ENCODE measurements at places on chromosomes 11 and 22.

DNA sequence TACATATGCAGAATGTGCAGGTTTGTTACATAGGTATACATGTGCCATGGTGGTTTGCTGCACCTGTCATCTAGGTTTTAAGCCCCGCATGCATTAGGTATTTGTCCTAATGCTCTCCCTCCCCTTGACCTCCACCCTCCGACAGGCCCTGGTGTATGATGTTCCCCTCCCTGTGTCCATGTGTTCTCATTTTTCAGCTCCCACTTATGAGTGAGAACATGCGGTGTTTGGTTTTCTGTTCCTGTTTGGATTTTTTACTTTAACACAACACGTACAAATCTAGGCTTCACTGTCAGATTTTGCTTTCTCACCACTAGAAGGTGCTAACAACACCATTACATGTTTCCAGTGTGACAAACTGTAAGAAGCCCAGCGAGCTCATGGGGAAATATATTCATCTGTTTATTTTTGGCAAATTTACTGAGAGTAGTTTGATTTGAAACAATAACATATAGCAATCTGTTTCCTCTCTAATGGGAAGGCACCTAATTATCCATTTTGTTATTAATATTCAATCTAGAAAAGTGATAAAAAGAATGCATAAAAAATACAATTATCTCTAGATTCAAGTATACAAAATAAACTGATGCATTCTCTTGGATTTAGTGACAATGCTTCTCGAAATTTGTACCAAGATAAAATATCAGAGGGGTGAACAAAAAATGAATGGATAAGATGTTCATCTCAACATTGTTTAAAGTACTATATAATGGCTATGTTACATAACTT lies 23.2 kb upstream of the BIRC3 start:
- no peak for DNase-seq

- DNase-seq = no peak
Measured at GRCh38 chr22:26740253-26740652, 82.9 kb downstream of the MIAT start.

DNA sequence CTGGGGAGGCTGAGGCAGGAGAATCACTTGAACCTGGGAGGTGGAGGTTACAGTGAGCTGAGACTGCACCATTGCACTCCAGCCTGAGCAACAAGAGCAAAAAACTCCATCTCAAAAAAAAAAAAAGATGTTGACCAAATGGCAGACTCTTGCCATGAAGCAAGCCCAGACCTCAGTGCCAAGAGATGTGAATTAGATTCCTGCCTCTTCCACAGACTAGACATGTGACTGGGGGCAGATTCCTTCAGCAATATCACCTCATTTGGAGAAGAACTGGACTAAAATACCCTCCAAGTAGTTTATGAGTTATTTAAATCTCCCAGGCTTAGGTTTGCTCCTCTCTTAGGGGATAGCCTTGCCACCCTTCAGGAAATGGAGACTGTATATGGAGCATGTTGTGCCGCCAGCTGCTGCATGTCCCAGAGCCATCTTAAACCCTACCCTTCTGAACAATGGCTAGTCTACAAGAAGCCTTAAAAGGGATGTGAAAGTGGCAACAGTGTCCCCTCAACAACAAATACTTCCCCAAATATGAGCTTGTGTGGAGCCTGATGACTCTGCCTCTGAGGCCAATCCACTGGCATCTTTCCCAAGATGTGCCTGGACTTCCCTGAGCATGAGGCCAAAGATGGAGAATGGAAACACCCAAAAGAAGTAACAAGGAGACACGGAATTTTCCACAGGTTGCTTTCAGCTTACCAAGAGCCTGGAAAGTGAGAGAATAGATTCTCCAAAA lies 763 bp upstream of the MS4A7 start:
- no peak for DNase-seq

DNA sequence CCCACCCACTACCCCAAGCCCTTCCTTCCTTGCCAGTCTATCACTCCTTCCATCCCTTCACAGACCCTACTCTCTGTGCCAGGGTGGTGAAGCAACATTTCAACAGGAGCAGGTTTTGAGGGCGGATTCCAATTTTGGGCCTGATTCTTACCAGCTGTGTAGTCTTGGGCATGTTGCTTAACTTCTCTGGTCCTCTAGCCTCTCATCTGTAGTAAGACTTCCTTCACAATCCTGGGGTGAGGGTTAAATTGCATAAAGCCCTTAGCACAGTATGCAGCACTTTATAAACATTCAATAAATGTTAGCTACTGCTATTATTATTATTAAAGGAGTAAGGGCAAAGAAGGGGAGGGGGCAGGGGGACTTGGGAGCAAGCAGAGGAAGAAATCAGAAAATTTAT lies 5.0 kb upstream of the RNF185 start:
- no peak for DNase-seq

- DNase-seq = no peak
Measured at GRCh38 chr11:128881221-128881620, 9.9 kb upstream of the KCNJ5 start.

GRCh38 chr22:38142606-38143005 lies 32.1 kb upstream of the BAIAP2L2 start:
- DNase-seq = no peak

DNA sequence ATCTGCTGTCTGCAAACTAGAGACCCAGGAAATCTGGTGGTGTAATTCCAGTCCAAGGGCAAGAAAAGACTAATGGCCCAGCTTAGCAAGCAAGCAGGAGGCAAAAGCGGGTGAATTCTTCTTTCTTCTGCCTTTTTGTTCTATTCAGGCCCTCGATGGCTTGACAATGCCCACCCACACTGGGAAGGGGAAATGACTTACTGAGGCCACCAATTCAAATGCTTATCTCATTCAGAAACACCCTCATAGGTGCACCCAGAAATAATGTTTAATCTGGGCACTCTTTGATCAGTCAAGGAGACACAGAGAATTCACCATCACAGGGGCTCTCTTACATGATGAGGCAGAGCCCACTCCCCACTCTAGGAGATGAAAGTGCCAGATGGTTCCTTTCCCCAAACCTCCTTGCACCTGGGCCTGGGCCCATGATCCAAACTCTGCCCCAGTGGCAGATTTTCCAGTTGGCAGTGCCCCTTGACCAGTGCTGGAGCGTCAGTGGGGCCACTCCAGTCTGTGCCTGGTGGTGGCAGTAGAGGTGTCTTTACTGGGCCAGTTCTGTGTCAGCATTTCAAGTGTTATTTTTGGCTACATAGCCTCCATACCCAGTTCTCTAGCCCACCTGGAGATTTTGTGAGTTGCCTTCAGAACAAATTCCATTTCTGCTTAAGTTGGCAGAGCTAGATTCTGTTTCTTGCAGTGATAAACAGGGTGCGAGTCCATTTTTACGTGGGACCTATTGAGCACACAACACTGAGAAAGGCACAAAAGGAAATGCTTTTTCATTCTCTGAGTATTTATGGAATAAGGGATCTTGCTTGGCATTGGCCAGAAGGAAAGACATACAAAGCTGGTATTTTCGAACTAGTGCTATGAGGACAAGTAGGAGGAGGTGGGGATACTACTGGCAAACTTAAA lies 7.5 kb downstream of the ELMOD1 start:
- no peak for DNase-seq

GRCh38 chr11:1654388-1655167 lies 25.0 kb downstream of the KRTAP5-5 start:
- no peak for DNase-seq

GRCh38 chr11:465896-466530 lies 15.9 kb downstream of the PTDSS2 start:
- DNase-seq = no peak

DNA sequence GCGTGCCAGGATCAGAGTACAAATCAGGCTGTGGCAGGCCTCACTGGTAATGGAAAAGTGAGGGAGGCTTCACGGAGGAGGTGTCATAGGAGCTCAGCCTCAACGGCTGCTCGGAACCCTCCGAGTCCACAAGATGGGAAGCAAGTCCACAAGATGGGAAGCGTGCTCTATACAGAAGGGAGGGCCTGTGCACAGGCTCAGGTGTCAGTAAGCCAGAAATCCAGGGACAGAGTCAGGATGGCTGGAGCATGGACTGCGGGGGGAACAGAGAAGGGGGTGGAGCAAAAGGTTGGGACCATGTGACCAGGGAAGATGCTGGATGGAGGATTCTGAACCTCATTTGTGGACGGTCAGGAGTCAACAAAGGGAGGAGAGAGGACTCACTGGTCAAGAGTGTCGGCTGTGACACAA lies 3.4 kb upstream of the DPP3 start:
- DNase-seq = no peak

DNA sequence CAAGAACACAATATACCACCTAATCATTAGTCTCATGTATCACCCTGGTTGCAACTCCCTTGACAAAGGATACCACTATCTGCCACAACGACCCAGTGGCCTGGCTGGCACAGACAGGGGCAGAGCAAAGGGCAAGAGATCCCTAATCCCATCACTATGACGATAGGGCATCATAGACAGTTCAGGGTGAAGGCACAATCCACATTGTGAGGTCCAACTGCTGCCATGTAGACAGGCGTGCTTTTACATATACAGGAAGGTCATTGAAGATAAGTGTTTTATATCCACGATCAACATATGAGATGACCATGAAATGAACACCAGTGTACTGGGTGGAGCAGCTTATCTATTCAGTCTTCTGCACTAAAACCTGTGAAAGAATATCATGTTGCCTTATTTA lies 94.6 kb downstream of the IGLL1 start:
- no peak for DNase-seq

DNA sequence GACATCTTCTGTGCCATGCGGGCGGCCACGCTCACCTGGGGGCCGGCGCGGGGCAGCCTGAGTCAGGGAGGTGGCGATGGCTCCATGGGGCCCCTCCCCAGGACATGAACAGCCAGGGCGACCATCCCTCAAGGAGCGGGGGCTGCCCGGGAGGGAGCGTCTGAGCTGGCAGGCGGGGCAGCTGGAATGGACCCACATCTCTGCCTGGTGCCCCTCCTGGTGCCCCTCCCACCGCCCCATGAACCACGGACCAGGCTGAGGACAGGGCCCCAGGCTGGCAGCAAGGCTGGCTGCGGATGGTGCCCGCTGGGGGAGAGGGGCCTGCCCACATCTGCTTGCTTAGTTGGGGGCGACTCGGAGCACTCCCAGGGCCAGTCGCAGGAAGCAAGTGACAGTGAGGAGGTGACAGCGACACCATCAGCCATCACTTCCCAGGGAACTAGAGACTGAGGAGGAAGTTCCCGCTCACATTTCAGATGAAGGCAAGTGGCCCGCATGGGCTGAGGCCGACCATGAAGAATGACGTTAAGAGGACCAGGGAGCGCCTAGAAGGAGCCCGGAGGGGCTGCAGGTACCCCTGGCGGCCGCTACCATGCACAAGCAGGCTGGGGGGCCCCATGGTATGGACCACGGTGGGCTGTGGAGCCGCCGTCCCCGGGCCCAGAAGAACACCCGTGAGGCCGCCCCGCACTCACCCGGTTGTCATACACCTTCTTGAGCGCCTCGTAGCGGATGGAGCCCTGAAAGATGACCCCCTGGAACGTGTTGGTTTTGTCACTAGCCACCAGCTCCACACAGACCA lies 37.3 kb downstream of the KIAA0930 start:
- DNase-seq = no peak

GRCh38 chr22:27460591-27461347 lies 340.8 kb downstream of the MN1 start:
- no peak for DNase-seq

DNA sequence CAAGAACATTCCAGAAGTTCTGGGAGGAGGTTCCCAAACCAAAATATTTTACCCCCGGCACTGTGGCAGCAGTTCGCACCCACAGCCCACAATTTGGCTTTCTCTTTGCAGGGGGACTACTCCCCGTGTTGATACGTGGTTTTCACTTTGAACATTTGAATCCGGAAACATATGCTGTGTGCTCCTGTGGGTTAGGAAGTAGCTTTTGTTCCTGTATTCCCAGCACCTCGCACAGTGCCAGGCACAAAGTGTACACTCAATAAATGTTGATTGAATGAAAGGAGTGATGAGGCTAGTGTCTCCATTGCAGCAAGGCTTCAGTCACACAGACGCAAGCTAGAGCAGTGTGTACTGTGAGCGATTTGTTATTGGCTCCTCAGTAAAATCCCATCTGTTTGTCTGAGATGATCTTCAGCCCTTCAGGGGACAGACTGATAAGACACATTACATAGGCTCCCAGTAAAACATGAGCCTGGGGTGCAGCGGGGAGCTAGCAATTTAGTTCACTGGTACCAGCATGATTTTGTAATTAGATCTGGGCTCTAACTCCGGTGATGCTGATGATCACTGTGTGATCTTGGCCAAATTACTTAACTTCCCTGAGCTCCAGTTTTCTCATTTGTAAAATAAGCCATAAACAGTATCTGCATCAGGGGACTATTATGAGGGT lies 2.2 kb downstream of the LAYN start:
- no peak for DNase-seq

GRCh38 chr22:38316364-38317121 lies 690 bp downstream of the CSNK1E start:
- DNase-seq = peak; percentile 93

DNA sequence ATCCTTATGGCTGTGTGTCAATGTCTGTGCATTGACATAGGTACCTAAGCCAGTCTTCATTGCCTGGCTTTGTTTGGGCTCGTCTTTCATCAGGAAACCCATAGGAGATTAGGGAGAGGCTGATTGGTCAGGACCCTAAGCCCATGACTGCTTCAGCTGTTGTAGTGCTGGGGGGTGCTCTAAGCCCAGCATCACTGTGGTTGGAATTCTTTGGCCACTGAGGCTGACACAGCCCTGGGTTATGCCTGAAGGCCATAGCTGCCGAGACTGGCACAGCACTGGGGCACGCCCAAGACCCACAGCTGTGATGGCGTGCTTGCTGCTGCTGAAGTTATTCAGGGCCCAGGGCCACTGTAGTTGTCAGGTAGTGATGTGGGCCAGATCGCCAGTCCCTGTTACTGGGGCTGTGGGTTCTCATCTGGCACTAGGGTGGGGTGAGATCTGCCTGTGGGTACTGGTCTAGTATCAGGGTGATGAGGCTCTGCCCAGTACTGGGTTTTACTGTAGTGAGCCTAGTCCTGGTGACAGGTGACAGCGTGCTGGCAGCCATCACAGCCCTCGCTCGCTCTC lies 4.9 kb downstream of the USP18 start:
- DNase-seq = no peak

GRCh38 chr11:2390091-2390724 lies 10.3 kb upstream of the TSSC4 start:
- DNase-seq = no peak

GRCh38 chr11:37947821-37948220 lies 1349.8 kb upstream of the RAG2 start:
- DNase-seq = no peak

DNA sequence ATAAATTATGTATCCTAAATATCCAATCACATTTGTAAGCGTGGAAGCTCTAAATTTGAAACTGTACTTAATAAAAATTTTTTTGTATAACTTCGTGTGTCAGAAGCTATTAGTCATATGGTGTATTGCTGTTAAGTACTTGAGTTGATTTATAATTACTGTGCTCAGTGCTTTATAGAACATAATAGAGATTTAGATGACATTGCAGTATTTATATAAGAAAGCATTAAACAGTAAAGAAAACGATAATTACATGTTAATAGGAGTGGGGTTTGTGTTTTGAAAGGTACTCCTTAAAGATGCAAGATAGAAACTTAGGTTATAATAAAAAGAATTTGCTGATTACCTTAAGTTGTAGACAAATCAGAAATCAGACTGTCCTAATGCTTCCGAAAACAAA lies 5.9 kb upstream of the TCP11L1 start:
- DNase-seq = no peak
